Endothelial cell (in vitro differentiated cells): ENCODE measurements at places on chromosomes 12 and 14.

DNA sequence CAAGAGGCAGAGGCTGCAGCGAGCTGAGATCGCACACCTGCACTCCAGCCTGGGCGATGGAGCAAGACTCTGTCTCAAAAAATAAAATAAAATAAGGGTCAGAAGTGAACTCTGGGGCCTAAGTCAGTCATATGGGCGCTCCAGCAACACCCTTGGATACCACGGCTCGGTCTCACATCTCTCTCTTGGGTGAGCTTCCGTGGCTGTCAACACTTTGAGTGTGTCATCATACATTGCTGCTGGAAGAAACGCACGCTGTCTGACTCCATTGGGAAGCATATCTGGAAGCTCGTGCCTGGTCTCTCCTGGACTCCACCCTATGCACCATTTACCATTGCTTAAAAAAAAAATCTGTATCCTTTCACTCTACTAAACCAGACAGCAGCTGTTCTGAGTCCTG lies 20.2 kb downstream of the GLRX5 start:
- DNase-seq, result no peak

GRCh38 chr14:21022686-21023085 lies 2.2 kb downstream of the NDRG2 start:
- DNase-seq, result no peak

GRCh38 chr12:93466625-93467350 lies 526 bp upstream of the MRPL42 start:
- DNase-seq, result no peak

DNA sequence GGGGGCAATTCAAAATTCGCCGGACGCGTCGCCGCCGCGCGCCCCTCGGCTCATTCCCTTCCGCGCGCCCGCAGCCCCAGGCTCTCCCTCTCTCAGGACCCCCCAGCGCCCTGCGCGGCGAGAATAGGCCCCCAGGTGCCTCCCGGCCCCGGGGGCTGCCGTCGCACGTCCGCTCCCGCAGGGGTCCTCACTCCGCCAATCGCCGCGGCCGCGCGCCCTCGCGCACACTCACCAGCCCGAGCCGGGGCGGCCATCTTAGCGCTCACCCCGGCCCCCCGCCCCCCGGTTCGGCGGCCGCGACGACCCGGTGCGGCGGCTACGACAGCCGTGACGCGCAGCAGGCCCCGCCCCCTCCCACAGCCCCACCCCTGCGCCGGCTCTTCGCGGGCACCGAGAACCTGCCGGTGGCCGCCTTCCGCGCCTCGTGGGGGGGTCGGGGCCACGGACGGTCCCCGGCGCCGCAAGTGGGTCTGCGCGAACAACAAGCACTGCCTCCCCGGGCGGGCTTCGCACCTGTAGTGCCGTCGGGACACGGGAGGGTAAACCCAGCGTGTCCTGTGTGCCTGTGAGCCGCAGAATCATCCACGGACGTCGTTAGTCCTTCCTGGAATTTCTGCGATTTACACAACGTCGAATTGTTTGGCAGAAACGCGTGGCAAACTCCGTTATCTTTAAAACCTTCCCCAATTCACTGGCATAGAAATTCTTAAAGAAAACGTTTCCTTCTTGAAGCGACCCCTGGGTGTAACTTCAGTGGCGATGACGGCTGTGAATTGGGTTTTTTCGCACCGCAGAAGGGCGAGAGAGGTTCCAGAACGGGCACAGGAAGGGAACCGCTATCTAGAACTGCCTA lies 2.5 kb downstream of the USP44 start:
- peak; percentile 76 for DNase-seq

DNA sequence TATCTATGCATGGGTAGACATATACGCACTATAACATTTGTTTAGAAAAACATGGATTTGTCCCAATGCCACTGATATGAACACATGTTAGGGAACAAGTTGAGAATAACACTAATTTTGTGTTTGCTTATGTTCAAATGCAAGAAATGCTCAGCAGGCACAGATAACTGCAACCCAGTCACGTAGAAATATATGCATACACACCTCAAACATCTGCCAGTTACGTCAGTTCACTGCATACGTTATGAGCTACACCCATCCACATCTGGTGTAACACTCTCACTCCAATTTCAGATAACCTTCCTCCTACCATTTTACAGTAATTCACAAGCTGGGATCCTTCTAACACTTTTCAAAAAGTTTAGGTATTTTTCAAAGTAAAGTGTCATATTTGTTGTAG lies 10.7 kb downstream of the PAWR start:
- DNase-seq, result no peak

DNA sequence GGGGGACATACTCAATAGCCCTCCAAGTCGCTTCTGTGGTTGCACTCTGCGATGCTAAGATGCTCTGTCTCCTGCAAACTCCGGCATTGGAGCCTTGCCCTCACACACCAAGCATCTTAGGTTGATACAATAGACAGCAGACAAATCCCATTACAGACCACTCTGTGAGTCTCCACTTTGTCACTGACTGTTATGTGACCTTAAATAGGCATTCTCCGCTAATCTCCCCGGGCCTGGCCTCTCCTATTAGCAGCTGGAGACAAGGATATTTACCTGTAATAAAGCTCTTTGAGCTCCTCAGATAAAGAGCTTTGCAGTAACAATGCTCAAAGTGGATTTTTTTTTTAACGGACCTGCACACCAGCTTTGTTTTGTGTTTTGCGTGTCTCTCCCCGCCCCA lies 479.7 kb upstream of the TBX3 start:
- no peak for DNase-seq

DNA sequence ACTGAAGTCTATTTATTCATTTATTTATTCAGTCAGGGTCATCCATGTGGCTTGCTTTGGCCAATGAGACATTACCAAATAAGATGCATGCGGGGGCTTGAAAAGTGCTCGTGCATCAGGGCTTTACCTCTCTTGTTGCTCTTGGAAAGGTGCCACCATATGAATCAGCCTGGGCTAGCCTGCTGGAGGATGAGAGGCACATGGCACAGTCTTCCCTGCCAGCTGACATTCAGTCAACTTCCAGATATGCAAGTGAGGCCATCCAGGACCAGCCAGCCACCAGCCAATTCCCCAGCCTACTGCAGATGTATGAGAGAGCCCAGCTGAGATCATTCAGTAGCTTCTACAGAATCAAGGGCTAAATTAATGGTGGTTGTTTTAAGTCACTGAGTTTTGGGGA lies 105.2 kb upstream of the RPH3A start:
- DNase-seq, result no peak

DNA sequence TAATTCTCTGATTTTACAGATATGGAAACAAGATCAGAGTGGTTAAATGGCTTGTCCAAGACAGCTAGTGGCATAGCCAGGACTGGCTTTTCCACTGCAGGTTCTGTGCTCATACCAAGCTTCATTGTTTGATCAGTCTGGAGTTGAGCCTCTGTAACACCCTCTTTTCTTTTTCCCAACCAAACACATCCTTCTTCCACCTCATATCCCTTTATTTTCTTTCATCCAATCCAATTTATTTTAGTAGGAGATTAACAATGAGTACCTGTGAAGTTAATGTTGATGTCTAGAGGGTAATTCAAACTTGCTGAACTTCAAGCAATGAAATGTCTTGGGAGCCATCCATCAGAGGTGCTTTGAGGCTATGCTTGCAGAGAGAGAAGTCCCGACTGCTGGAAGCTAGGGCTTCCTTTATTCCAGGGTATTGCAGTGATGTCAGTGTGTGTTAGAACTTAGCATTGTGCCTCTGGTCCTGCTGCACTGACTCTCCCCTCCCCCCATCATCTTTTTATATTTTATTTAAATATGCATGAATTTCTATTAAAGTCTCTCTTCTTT lies 452.1 kb upstream of the PDE3A start:
- DNase-seq, result no peak

GRCh38 chr14:55198749-55199148 lies 7.4 kb upstream of the DLGAP5 start:
- DNase-seq, result no peak

- DNase-seq, result no peak
Measured at GRCh38 chr14:101992708-101993107, 28.3 kb downstream of the DYNC1H1 start.

- DNase-seq, result no peak
Measured at GRCh38 chr12:106634206-106634605, 51.4 kb downstream of the RFX4 start.

- peak; percentile 46 for DNase-seq
Measured at GRCh38 chr12:25436206-25437030, 116.7 kb downstream of the LMNTD1 start.

- DNase-seq, result no peak
Measured at GRCh38 chr14:94377866-94378470, 10.4 kb downstream of the SERPINA1 start.

- no peak for DNase-seq
Measured at GRCh38 chr12:69672195-69672594, 26.9 kb downstream of the BEST3 start.

DNA sequence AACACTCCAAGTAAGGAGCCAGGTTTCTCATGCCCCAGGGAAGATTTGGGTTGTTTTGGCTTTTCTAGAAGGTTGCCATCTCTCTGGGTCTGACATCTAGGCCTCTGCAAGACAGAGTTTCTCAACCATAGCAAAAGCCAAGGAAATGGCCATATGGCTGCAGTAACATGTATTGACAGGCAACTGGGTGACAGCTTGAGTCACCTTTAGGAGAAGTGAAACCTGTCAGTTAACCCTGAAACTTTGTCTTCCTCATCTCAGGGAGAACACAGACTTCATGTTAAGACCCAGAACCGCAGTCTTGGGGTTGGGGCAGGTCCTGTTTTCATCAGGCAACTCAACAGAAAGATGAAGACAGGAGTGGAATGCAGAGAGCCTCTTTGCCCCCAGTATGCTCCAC lies 46.0 kb upstream of the PLBD1 start:
- no peak for DNase-seq

DNA sequence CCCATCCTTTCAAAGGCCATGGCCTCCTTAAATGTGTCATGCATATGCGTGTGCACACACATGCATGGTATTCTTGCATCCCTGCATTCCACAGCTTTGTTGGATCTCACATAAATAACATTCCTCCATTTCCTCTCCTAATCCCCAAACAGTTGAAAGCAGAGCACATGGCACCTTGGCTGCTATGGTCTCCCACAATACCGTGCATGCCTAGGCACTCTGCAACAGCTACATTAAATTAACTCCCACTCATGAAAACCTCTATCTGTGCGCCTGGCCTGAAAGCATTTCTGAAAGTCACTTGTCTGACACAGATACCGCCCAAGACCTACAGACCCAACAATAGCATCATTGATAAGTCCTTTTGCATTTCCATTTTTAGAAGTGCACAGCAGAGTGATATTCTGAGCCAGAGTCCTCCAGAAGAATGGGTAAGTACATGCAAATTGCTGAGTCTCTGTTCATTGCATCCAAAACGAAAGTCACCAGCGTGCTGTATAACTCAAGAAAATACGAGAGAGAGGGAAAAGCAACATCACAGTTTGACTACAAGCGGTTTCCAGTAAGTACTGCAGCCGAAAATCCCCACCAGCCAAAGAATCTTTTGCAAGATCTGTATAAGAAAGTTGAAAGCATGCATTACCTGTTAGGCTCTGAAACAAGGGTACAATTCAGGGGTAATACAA lies 436 bp downstream of the ASB2 start:
- no peak for DNase-seq

DNA sequence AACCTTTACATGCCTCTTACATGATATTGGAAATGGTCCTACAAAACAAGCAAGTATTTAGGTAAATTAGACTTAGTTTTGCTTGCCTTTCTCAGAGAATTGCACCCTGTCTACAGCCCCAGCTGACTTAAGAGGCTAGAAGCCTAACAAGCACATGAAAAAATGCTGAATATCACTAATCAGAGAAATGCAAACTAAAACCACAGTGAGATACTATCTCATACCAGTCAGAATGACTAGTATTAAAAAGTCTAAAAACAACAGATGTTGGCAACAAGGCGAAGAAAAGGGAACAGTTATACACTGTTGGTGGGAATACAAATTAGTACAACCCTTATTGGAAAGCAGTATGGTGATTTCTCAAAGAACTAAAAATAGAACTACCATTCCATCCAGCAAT lies 103.8 kb downstream of the EGLN3 start:
- DNase-seq, result no peak

DNA sequence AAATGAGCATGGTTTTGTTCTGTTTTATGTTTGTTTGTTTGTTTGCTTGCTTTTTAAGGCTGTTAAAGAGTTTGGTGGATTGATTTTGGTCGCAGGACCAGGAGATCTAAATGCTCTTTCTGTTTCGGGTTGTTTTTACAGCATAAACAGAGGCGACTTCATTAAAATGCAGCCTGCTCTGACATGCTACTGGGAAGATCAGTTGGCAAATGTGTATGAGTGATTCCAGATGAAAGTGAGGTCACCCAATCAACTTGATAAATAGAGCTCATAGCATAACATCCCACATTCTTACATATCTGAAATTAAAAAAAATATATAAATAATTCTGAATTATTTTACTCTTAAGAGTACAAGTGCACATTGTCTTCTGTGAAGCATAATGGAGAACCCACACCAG lies 947.7 kb downstream of the GALC start:
- DNase-seq, result no peak

- DNase-seq, result no peak
Measured at GRCh38 chr12:131189781-131190180, 236.1 kb downstream of the ADGRD1 start.

DNA sequence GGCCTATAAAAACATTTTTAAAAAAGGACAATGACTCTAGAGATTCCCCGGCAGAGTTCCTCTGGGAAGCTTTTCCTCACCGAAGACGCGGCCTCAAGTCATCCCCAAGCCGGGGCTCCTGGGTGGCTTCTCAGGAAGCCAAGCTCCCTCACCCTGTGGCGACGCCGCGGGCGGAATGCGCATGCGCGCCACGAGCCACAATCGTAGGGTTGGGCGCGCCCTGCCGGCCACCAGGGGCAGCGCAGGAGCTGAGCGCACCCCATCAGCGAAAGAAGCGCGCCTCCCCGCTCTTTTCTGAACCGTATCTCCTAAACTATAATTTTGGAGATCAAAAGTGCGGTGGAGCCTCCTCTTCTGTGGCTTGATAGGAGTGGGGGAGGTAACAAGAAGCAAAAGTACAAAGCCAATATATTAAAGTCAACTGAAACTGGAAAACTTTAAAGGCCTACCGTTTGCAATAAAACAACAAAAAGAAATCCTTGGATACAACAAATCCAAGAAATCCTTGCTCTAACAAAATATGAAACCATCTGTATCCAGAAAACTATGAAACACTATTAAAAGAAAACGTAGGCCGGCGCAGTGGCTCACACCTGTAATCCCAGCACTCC lies 17.4 kb upstream of the CHFR start:
- peak; percentile 76 for DNase-seq

- DNase-seq, result no peak
Measured at GRCh38 chr12:116656306-116656705, 81.6 kb downstream of the SPRING1 start.
